Cardiac muscle cell (in vitro differentiated cells and primary cell): ENCODE measurements at places on chromosomes 5 and 9. TPM values are rescaled to one million over a fixed set of nuclear protein-coding genes. Genes with fewer than 3 reads are reported as not detected.
A peak's percentile ranks its signal among the peaks of the same experiment; 100 is the strongest.

DNA sequence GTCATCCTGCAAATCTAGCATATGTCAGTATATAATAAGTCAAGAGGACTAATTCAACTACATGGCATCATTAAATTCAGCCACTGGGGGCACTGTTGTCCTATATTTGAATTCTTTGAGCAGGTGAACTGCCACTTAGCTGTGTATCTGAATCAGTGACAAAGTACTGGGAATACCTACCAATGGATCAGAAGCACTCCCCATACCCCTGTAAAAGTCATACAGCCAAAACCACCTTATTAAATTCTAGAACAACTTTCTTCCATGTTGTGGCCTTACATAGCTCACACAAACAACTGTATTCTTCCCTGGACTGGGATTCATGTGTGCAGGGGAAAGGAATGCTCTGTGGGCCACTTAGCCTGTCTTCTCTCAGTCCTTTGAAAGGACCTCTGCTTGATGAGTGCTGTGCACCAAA lies 57.4 kb upstream of the PLPP6 start:
- peak; percentile 78 for DNase-seq

DNA sequence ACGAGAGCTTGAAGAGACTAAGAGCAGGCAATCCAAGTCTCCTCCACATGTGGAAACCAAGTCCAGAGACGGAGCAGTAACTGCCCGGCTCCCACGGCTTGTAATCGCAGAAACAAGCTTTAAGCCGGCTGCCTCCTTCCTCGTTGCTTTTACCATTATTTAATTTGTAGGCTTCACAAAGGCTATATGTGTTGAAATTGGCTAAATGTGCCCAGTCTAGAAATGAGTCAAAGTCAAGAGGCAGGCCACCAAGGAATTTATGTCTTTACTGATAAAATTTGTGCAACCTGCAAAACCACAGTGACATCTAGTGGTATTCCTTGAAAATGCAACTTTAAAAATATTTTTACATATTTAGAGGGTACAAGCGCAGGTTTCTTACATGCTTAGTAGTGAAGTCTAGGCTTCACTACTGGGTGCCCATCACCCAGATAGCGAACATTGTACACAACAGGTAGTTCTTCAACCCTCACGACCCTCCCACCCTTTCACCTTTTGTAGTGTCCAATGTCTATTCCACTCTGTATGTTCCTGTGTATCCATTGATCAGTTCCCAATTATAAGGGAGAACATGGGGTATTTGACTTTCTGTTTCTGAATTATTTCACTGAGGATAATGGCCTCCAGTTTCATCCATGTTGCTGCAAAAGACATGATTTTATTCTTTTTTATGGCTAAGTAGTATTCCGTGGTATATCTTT lies 33.5 kb upstream of the EBF1 start:
- DNase-seq = peak; percentile 54

GRCh38 chr5:102893942-102894341 lies 138.8 kb downstream of the PAM start:
- DNase-seq = peak; percentile 24

Gene SEC61B
- 57.8 and 134 TPM in 2 replicates for total RNA-seq

GRCh38 chr9:131721076-131721475 lies 18.8 kb downstream of the RAPGEF1 start:
- no peak for DNase-seq

Gene INSL6
- not detected in 2 replicates for total RNA-seq

Gene FGD3
- 0.18 and 1.3 TPM in 2 replicates for total RNA-seq

DNA sequence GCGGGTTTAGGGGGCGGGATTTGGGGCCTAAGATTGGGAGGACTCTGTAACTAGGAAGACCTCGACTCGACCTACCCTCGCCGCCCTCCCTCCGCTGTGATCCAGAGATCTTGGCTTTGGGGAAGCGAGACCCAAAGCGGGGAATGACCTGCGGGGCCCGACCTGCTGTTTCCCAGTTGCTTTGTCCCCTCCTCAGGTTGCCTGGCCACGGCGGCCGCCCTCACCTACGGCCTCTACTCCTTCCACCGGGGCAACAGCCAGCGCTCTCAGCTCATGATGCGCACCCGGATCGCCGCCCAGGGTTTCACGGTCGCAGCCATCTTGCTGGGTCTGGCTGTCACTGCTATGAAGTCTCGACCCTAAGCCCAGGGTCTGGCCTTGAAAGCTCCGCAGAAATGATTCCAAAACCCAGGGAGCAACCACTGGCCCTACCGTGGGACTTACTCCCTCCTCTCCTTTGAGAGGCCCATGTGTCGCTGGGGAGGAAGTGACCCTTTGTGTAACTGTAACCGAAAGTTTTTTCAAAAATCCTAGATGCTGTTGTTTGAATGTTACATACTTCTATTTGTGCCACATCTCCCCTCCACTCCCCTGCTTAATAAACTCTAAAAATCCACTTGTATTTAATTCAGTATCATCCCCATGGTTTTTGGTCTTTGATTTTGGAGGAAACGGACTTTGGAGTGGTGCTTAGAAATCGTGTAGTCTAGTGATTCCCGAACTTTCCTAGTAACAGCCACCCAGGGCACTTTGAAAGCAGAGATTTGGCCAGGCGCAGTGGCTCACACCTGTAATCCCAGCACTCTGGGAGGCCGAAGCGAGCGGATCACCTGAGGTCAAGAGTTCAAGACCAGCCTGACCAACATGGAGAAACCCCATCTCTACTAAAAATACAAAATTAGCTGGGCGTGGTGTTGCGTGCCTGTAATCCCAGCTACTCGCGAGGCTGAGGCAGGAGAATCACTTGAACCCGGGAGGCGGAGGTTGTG lies 878 bp downstream of the HIGD2A start:
- no peak for DNase-seq

DNA sequence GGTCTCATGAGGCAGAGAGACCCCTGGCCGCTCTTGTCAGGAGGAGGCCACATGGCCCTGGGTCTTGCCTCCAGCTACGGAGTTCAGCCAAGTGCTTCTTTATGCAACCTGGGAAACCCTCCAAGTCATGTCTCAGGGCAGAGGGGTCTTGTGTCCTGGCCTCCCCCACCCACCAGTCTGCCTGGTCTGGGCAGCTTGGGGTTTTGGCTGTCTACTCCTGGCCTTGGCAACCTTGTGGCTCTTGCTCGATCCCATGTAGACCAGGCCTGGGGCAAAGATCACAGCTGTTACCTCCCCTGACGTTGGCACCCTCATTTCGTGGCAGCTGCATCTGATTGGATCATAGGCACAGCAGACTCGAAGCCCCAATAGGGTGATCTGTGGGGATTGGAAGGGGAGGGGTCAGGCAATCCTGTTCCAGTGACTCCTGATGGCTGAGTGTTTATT lies 28.4 kb downstream of the JADE2 start:
- DNase-seq = no peak

DNA sequence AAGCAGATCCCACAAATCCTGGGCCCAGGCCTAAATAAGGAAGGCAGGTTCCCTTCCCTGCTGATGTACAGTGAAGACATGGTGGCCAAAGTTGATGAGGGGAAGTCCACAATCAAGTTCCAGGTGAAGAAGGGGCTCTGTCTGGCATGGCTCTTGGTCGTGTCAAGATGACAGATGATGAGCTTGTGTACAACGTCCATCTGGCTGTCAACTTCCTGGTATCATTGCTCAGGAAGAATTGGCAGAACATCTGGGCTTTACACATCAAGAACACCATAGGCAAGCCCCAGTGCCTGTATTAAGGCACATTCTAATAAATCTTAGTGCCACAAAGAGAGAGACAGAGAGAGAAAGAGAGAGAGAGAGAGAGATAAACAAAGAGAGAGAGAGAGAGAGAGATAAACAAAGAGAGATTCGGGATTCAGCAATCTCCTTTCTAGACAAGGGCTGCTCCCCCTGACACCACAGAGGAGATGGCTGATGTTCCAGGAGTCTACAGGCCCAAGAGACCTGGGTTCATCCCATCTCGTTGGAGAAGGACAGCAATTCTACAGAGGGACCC lies 45.5 kb upstream of the HSPA9 start:
- DNase-seq = no peak

Gene EGFLAM
- 0.27 and 0.42 TPM in 2 replicates for total RNA-seq

DNA sequence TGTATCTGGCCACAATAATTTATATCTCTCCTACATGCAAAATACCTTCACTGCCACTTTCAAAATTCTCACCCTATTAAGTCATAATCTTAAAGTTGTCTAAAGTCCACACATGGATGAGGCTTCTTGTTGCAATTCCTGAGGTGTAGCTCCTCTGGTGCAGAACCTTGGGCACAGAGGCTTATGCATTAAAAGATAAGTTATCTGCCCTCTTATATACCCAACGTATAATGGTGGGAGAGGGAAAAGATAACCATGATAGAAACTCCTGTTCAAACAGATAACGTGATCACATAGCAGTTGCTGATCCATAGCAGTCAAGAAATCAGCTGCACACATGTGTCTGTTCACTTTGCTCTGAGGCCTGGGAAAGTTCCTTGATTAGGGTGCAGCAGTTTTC lies 1767.0 kb downstream of the MAT2B start:
- DNase-seq = no peak

DNA sequence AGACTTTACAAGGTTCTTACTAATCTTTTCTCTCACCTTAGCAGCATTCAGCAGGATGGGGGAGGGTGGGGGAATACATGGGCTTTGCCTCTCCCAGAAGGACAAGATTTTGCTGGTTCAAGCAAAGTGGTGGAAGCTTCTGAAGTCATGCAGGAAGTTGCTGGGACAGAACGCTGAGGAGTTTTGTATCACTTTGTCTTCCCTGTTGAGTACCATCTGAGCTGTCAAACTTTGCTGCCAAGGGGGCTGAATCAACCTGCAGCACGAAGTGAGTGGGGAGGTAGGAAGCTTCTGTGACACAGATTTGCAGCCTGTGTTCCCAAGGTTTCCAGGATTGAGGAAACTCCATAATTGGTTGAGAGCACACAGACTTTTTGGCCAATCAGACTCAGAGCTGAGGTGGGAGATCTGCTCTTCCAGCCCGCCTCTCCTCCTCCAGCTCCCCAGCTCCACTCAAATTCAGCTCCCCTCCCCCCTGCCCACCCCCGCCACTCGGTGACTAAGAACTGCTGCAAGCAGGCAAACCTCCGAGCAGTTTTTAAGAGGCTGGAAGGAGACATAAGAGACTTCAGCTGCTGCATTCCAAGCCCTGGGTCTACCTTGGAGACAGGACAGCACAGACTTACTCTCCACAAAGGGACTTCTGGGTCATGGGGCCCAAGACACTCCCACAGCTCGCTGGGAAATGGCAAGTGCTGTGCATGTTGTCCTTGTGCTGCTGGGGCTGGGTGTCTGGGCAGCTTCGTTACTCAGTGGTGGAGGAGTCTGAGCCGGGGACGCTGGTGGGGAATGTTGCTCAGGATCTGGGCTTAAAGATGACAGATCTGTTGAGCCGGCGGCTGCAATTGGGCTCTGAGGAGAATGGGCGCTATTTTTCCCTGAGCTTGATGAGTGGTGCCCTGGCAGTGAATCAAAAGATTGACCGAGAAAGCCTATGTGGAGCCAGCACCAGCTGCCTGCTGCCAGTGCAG lies at the start of gene PCDHGC5:
TSS of gene PCDHGC5 (plus strand) at position 491 of the 971 bp plus-strand sequence. CDS start at position 651, 160 bp downstream.
- peak; percentile 61 for DNase-seq

Gene SOHLH1
- not detected in 2 replicates for total RNA-seq
